ENCODE measurements at places on chromosomes 5 and 9.

DNA sequence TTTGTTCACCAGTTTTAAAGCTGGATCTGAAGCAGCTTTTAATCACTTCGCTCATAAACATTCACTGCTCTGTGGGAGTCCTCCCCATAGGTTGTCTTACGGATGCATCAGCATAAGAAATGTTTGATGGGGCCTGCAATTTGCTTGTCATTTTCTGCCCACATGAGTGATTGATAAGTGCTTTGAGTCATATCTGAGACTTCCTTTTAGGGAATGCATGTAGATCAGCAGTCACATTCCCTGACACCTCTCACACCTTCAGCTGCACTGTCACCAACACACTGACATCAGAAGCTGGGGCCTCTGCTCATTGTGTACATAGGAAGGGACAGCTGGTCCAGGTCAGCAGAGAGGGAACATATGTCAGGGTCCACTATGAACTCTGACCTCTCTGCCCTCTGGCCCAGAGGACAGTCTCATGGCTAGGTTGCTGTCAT is 84.1 kb upstream of the SPATA31D4 start:
- DNase-seq = no peak

- no peak for DNase-seq
Measured at GRCh38 chr5:178674334-178674733, 47.5 kb upstream of the CLK4 start.

- no peak for DNase-seq
Measured at GRCh38 chr5:122402955-122403685, 91.1 kb downstream of the SNCAIP start.

GRCh38 chr9:127885508-127886281 is 8.2 kb upstream of the AK1 start:
- no peak for DNase-seq

DNA sequence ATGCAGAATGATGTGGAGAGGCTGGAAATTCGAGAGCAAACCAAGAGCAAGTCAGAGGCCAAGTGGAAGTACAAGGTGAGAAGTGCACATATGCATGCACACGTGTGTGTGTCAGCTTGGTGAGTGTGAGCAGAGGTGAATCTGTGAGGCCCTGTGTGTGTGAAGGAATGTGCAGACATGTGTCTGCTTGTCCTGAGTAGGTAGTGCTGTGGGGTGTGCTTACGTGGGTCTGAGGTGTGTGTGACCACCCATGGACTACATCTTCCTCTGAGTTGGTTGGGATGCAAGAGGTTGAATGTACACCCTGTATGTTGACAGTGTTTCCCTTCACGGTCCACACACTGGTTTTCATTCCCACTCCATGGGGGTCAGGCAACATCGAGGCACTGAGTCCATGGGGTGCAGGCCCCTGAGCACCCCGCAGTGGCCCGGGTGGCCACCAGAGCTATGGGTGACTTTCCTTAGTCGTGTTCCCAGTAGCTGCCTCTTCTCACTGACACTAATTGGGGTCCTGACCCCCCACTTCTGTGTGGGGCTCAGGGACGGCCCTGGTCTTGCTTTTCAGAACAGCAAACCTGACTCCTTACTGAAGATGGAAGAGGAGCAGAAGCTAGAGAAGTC is 86.7 kb downstream of the PHF2 start:
- DNase-seq = no peak

DNA sequence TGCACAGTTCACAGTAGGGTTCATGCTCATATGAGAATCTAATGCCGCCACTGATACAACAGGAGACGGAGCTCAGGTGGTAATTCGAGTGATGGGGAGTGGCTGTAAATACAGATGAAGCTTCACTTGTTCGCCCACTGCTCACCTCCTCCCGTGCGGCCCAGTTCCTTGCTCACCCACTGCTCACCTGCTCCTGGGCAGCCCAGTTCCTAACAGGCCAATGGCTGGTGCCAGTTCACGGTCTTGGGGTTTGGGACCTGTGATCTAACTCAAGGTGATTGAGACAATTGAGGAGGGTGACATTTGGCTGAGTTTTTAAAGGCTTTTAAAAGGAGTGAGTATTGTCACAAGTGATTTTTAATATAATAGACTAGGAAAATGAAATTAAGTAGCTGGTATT is 45.4 kb downstream of the RAD23B start:
- no peak for DNase-seq

DNA sequence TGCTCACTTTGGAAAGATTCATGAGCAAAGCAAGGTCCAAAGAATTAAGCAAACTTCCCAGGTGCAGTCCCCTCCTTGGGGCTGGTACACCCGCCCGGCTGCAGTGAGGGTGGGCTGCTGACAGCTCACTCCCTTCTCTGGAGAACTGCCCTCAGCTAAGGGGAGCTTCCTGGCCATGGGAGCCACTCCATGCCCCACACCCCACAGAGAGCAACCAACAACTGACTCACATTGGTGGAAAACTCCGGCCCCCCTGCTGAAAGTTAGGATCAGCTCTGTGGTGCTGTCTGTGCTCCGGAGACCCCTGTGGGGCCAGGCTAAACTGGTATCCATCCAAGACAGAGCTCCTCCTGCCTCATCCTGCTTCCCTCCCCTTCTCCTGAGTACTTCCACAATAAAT is 223.0 kb downstream of the GABBR2 start:
- no peak for DNase-seq

- DNase-seq = no peak
Measured at GRCh38 chr5:110096419-110096818, 406.7 kb downstream of the MAN2A1 start.

All from stimulated activated CD8-positive, alpha-beta memory T cell treated with anti-CD3 and anti-CD28 coated beads, Interleukin-7, amount 100 ng/mL, for 1 hour (primary cell).